Activated naive CD8-positive, alpha-beta T cell treated with anti-CD3 and anti-CD28 coated beads for 36 hours (primary cell): ENCODE measurements at places on chromosomes 5 and 9. TPM values are rescaled to one million over a fixed set of nuclear protein-coding genes. Genes with fewer than 3 reads are reported as not detected.
A peak's percentile ranks its signal among the peaks of the same experiment; 100 is the strongest.

GRCh38 chr5:112348387-112348786 lies 70.7 kb downstream of the EPB41L4A start:
- no peak overlapping the region for H3K4me3 ChIP-seq
- no peak for DNase-seq
- no peaks in the 10 kb centered on the region for H3K4me1 ChIP-seq
- H3K27me3 ChIP-seq: peaks cover 4% of the 10 kb centered on the region
- H3K27ac ChIP-seq: no peak overlapping the region
- no peaks in the 10 kb centered on the region for H3K36me3 ChIP-seq

ZNF354B gene
- total RNA-seq: 11.0 TPM

DNA sequence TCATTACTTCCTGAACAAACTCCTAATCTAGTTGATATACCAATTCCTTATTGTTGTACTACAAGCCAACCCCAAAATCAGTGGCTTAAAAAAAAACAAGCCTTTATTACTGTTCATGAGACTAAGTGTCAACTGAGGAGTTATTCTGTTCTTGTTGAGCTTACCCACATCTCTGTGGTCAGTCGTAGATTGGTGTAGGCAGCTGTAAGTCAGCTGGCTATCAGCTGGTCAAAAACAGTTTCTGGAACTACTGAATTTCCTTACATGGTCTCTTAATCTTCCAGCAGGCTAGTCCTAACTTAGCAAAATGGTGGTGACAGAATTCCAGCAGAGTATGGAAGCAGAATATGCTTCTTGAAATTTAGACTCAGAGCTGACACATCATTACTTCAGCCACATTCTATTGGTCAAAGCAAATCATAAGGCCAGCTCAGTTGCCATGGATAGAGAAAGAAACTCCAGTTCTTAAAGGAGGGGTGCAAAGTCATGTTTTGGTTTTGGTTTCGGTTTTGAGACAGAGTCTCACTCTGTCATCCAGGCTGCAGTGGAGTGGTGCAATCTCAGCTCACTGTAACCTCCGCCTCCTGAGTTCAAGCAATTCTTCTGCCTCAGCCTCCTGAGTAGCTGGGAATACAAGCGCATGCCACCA lies 386.1 kb upstream of the MPDZ start:
- H3K27ac ChIP-seq: no peak overlapping the region
- no peak for DNase-seq
- H3K27me3 ChIP-seq: no peaks in the 10 kb centered on the region

- no peak overlapping the region for H3K4me3 ChIP-seq
- peak; percentile 57 for DNase-seq
- peaks cover 4% of the 10 kb centered on the region for H3K36me3 ChIP-seq
Observed at GRCh38 chr5:926417-927171, 33.9 kb downstream of the TRIP13 start.

- H3K4me3 ChIP-seq: no peak overlapping the region
- H3K4me1 ChIP-seq: no peaks in the 10 kb centered on the region
- no peaks in the 10 kb centered on the region for H3K27me3 ChIP-seq
Observed at GRCh38 chr5:86463339-86463738, 154.4 kb upstream of the COX7C start.

GRCh38 chr9:1759009-1759408 lies 256.1 kb upstream of the SMARCA2 start:
- H3K4me1 ChIP-seq: no peaks in the 10 kb centered on the region
- H3K27me3 ChIP-seq: no peaks in the 10 kb centered on the region
- H3K27ac ChIP-seq: no peak overlapping the region
- no peak overlapping the region for H3K4me3 ChIP-seq

RICTOR gene
- 21.5 TPM for total RNA-seq

PDLIM4 gene
- not detected for total RNA-seq

GRCh38 chr5:81337803-81338202 lies 36.4 kb downstream of the ZCCHC9 start:
- H3K36me3 ChIP-seq: peaks cover 2% of the 10 kb centered on the region
- no peak for DNase-seq
- no peak overlapping the region for H3K27ac ChIP-seq
- H3K4me1 ChIP-seq: no peaks in the 10 kb centered on the region
